Caudate nucleus (tissue), 63 donors: ENCODE measurements at places on chromosomes 7 and 10.

- peak; percentile 21 for DNase-seq
These were observed 657 bp downstream of the HACD1 start for GRCh38 chr10:17616403-17617030.

- no peak for DNase-seq
These were observed 16.0 kb downstream of the GIMAP8 start for GRCh38 chr7:150466477-150466876.

- no peak for DNase-seq
These were observed 157.6 kb upstream of the SEMA3E start for GRCh38 chr7:83806538-83806937.

GRCh38 chr7:47260270-47260669 lies 321.6 kb downstream of the TNS3 start:
- DNase-seq, result no peak

- no peak for DNase-seq
These were observed 358.4 kb downstream of the KCNMA1 start for GRCh38 chr10:77279207-77279606.

GRCh38 chr10:68158031-68158430 lies 48.7 kb downstream of the MYPN start:
- no peak for DNase-seq

GRCh38 chr10:60627778-60628748 lies 150.2 kb upstream of the CDK1 start:
- DNase-seq, result no peak

DNA sequence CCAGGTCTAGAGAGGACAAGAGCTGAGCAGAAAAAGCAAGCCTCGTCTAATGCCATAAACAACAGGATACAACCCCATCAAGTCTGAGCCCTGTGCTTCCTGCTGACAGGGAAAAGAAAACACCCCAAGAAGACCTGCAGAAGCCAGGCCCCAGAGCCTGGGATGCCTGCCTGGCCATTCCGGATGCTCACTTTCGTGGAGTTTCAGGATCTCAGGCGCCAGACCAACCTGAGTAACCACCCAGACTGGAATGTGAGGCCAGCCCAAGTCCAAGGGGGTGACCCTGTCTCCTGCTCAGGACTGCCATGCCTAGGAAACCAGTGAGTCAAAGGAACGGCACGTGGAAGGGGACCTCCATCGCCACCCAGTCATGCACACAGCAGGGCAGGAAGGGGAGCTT lies 74.3 kb downstream of the PLXNA4 start:
- DNase-seq, result no peak

DNA sequence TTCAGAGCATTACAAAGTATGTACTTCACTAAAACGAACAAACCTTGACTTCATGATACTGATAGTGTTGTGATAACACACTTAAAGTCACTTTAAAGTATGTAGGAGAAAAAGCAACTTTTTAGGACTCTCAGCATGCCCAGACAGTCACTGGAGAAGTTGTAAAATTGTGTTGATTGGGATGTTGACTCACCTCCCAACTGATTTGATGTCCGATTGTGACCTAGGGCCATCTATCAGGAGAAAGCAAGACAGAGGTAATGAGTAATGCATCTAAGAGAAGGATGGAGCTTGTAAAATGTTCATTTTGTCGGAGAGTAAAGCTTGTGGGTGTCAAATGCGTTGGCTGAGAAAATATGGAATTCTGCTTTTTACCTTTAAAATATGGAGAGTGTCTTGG lies 135.4 kb upstream of the SEMA3D start:
- DNase-seq, result no peak

DNA sequence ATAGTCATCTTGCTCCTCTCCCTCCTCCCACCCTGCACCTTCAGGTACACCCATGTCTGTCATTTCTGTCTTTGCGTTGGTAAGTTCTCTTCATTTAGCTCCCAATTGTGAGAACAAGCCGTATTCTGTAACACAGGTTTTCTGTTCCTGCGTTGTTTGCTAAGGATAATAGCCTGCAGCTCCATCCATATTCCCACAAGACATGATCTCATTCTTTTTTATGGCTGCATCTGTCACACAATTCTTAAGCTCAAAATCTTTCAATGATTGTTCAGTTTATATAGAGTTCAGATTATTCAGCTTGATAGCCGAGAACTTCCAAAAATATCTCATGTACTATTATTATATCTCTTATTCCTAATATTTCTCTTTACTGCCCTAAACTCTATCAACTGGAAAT lies 16.0 kb upstream of the TMEM168 start:
- no peak for DNase-seq

GRCh38 chr7:74226633-74227032 lies 16.8 kb downstream of the LAT2 start:
- no peak for DNase-seq

- no peak for DNase-seq
These were observed 11.5 kb downstream of the SGPL1 start for GRCh38 chr10:70827086-70827757.

- DNase-seq, result peak; percentile 33
These were observed 4.1 kb downstream of the MBLAC1 start for GRCh38 chr7:100130608-100131453.

GRCh38 chr7:4711634-4712033 lies 29.5 kb downstream of the FOXK1 start:
- no peak for DNase-seq

DNA sequence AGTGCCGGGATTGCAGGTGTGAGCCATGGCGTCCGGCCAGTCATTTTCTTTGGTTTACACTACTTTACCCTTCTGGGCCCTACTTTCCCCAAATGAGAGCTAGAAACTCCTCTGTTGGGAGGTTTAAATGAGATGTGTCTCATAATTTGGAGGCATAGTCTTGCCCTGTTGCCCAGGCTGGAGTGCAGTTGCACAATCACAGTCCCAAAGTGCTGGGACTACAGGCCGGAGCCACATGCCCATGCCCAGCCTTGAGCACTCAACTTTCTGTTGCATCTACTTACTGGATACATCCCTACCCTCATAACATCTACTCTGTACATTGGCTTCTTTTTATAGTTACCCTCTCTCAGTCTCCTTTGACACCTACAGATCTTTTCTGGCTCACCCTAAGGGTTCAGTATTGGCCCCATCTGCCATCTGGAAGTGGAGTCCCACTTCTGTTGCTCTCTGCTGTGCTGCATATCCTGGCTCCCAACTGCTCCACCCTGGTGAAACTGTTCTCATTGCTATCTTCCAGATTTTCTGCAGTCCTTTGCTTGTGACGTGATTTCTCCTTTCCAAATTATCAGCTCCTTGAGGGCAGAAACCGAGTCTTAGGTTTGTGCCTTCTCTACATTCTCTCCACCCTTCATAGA lies 8.4 kb downstream of the EIF4H start:
- no peak for DNase-seq

- DNase-seq, result no peak
These were observed 266.5 kb upstream of the NPY start for GRCh38 chr7:24017519-24017918.

DNA sequence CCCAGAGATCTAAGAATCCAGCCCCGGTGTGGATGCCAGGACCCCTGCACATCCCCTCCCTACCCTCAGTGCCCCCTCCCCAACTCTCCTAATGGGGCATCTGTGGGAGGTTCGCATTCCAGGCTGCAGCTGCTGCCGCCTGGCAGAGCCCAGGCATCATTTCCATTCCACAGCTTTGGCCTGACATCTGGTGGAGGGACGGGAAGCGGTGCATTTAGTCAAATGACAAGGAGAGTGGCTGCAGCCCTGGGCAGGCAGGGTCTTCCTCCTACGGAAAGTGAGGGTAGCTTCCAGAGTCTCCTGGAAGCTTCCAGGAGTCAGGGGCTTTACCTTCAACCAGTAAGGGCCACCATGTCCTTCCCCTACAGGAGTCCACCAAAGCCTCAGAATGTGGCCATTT lies 30.8 kb downstream of the PRLHR start:
- DNase-seq, result no peak

DNA sequence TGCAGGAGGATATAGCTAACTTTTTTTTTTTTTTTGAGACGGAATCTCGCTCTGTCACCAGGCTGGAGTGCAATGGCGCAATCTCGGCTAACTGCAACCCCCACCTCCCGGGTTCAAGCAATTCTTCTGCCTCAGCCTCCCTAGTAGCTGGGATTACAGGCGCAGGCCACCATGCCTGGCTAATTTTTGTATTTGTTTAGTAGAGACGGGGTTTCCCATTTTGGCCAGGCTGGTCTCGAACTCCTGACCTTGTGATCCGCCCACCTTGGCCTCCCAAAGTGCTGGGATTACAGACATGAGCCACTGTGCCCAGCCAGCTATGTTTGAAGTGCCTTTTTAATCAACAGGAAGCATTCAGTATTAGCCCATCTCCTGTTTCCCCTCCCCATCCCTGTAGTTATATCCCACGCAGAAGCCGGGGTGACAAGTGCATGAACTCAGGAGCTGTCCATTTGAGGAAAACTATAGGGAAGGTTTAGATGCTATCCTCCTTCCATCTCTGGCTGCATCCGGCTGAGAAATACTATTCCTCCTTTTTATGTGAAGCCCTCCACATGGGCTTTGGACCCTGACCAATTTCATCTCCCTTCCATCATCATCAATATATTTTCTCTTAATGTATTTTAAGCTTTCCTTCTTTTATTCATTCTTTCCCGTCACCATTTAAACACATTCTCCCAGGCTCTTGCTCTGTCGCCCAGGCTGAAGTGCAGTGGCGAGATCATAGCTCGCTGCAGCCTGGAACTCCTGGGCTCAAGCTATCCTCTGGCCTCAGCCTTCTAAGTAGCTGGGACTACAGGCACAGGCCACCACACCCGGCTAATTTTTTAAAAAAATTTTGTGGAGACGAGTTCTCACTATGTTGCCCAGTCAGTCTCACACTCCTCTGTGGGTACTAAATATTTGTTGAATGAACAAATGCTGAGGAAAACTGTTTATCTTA lies 1.3 kb upstream of the POT1 start:
- no peak for DNase-seq

DNA sequence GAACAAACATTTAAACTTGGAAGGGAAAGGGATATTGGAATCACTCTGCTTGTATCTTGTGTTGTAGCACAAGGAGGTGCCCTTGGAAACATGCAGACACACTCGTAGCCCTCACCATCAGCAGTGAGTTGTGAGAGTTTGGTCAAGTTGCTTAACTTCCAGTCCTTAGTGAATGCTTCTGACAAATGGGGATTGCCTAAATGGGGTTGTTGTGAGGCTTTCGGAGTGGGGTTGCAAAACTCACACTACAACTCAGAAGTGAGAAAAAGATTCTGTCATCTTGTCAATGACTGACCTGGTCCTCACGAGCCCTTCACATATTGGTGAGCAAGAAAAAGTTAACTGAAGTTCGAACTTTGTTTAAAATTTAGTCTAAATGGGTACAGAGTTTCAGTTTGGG lies 29.0 kb upstream of the GSDME start:
- no peak for DNase-seq

GRCh38 chr10:21675157-21675796 lies 141.2 kb downstream of the MLLT10 start:
- DNase-seq, result no peak

- no peak for DNase-seq
These were observed 296.7 kb downstream of the BBS9 start for GRCh38 chr7:33425929-33426678.

DNA sequence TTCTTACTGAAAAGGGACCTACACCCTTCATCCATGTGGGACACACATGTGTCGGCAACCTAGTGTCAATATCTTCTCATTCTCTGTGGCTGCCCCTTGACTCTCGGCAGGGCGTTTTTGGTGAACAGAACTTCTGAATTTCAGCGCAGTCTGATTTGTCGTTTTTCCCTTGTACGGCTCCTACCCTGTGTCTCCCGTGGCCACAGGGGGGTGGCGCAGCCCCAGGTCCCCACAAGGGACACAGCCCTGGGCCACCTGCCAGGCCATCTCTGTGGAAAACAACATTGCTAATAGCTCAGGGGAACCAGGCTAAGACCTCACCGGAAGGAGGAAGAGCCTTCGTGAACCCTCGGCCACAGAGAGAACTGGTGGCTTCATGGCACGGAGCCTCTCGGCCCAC lies 53.1 kb upstream of the NKX6-2 start:
- no peak for DNase-seq

GRCh38 chr10:6748981-6749635 lies 169.0 kb upstream of the PRKCQ start:
- DNase-seq, result no peak

DNA sequence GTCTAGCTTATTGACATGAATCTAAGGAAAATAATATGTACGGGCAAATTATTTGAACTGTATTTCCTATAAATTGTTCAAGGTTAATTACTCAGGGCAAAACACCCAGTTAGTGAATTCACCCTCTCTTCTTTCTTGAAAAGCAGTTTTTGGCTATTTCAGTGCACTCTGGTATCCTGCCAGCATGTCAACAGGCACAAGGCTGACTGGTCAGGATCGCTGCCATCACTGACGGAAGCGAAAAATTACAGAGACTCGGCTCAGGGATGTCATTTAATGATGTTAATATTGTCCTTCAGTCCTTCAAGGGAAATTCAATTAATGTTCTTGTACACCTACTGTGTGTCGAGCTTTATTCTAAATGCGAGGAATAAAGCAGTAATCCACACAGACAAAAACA lies 28.3 kb upstream of the OLAH start:
- DNase-seq, result no peak

GRCh38 chr10:75498884-75499350 lies 67.5 kb downstream of the LRMDA start:
- no peak for DNase-seq

DNA sequence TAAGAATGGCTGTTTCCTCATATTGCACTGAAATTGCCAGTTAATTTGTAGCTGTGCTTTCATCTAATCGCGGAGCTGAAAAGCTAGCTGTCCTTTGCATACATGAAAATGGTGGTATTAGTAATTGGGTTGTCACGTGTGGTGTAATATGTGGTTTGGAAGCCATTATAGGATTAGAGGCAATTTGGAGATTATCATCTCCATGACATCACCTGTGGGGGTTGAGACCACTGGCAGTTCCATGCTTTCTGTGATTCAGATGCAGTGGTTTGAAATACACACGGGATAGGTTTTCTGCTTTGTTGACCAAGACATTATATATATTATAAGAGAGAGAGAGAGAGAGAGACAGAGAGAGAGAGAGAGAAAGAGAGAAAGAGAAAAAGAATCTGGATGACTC lies 180.8 kb downstream of the RAB11FIP2 start:
- no peak for DNase-seq

DNA sequence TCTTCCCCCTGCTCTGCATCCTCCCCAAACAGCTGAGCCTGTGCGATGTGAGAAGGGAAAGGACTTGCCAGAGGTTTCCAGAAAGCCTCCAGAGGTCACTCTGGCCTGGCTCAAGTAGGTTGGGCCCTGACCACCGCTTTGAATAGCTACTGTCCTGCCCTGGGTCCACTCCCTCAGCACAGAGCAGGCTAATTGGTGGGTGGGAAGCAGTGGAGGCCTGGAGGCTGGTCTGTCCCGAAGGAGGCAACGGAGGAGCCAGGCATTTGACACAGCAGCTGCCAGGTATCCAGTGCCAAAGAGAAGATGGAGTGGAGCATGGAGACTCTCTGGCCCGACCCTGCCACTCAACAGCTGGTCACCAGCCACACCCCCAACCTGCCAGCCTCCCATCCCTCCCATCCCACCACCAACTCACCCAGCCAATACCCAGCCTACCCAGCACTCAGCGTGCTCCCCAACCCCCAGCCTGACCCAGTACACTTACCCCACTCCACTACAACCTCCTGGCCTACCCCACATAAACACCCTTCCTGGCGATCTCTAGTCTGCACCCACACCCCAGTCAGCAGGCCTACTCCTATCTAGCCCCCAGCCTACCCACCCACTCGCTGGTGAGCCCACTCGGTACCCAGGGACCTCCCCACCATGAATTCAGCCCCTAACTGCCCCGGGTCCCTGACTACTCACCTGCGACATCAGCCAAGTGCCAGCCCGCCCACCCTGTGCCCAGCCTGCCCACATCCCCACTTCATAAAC lies 64.6 kb upstream of the COL13A1 start:
- DNase-seq, result no peak
